ENCODE measurements at places on chromosomes 13 and 19. TPM values are rescaled to one million over a fixed set of nuclear protein-coding genes. Genes with fewer than 3 reads are reported as not detected.
A peak's percentile ranks its signal among the peaks of the same experiment; 100 is the strongest.

DNA sequence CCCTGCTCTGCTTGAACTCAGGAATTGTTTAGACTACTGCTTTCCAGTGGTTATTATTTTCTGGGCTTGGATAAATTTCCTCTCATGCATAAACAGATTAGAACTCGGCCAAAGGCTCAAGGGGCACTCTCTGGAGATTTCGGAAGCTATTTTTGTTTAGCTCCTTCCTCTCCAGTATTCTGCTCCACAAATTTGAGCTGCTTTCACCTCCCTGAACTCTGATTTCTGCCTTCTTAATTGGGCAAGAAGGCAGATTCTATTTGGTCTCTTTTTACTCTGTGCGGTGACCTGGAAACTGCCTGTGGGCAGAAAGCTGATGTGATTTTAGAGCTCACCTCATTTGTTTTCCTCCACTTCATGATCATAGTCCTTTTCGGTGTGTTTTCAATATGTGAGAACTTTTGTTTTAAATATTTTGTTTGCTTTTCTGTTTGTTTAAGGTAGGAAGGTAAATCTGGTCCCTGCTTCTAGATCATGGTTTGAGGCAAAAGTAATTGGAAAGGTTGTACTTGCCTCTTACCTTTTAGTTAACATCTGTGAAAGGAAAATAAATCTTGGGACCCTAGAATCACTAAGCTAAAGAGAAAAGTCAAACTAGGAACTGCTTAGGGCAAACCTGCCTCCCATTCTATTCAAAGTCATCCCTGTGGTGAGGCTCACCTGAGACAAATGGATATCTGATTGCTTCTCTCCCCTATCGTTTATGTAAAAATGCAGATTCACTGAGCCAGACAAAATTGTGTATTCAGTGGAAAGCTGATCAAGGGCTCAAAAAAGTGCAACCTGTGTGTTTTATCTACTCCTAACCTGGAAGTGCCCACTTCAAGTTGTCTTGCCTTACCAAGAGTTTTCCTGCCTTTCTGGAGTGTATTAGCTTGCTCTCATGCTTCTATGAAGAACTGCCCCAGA, 714.7 kb upstream of the PCDH20 start:
- H3K27me3 ChIP-seq, result no peaks in the 10 kb centered on the region
- no peak for DNase-seq
- no peak overlapping the region for H3K27ac ChIP-seq

DNA sequence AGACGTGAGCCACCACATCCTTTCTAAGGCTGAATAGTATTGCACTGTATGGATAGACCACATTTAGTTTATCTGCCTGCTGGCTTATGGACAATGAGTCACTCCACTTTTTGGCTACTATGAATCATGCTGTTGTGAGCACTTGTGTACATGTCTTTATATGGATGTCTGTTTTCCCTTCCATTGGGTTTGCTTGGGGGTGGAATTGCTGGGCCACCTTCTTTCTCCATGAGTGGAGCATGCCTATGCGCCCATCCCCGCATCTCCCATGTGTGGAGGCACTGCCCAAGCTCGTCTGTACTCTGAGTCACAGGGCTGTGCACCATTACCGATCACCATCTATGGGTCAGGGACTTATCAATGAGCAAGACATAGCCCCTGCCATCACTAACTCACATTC, 127.2 kb upstream of the GJB6 start:
- no peaks in the 10 kb centered on the region for H3K36me3 ChIP-seq
- no peaks in the 10 kb centered on the region for H3K27me3 ChIP-seq

DNA sequence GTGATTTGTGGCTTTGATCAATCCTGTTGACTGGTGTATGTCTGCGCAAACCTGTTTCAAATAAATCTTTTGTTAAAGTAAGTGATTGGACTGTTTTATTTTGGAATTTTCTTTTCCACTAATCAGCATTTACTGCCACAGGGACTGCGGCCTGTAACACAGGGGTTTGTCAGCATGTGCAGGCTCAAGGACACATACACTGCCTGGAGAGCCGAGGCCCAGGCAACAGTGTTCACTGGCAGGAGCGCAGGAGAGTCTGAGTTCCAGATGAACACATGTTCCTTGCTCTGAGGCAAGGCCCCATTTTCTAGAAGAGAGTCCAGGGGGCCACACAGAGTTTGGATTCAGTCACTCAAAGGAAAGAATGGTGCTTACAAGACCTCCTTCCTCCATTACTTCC, 26.0 kb downstream of the SHISA2 start:
- H3K4me3 ChIP-seq, result no peak overlapping the region
- no peak for DNase-seq
- H3K27me3 ChIP-seq, result no peaks in the 10 kb centered on the region
- no peaks in the 10 kb centered on the region for H3K36me3 ChIP-seq
- H3K4me1 ChIP-seq, result peaks cover 30% of the 10 kb centered on the region

- no peaks in the 10 kb centered on the region for H3K4me1 ChIP-seq
- no peak overlapping the region for H3K4me3 ChIP-seq
- H3K27me3 ChIP-seq, result no peaks in the 10 kb centered on the region
- no peak overlapping the region for H3K27ac ChIP-seq
- DNase-seq, result peak; percentile 67
- H3K36me3 ChIP-seq, result no peaks in the 10 kb centered on the region
Measured at GRCh38 chr13:64274481-64275217, 2859.0 kb upstream of the PCDH20 start.

DNA sequence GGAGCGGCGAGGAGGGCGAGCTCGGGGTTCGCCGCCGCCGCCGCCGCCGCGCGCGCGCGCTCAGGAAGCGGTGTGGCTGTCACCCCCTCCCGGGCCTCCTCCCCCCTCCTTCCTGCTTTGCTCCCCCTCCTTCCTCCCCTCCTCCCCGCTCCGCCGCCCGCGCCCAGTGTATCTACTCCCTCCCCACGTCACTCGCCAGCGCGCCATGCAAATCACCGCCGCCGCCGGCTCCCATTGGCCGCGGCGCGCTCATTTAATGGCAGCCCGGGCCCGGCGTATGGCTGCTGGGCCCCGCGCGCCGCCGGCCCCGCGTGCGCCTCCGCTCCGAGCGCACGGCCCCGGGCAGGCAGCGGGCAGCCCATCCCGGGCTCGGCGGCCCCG, 335 bp upstream of the SOX1 start:
- H3K36me3 ChIP-seq, result no peaks in the 10 kb centered on the region
- H3K4me3 ChIP-seq, result peak overlapping the region; percentile 33
- DNase-seq, result peak; percentile 14
- no peak overlapping the region for H3K27ac ChIP-seq
- no peaks in the 10 kb centered on the region for H3K4me1 ChIP-seq

DNA sequence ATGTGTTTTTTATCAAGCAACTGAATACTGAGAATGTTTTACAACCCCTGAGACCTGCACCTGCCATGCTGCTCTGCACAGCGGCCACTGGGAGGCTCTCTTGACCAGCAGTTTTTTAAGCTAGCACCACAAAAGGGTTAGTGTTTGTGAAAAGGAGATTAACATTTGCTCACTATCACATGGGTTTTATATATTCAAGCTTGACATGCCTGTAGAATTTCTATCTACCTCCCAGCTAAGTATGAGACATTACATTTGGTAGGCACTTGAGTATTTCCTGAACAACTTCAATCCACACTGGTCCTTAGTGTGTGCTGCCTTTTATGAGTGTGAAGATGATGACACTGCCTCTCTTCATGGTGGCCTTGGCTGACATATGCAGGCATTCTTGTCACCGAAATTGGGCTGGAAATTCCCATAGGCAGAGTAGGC, 1238.9 kb downstream of the UQCRFS1 start:
- no peaks in the 10 kb centered on the region for H3K27me3 ChIP-seq
- peak; percentile 41 for DNase-seq
- no peak overlapping the region for H3K27ac ChIP-seq
- peaks cover 24% of the 10 kb centered on the region for H3K4me1 ChIP-seq
- no peak overlapping the region for H3K4me3 ChIP-seq

GRCh38 chr19:30733826-30734550, 361.8 kb downstream of the ZNF536 start:
- no peaks in the 10 kb centered on the region for H3K4me1 ChIP-seq
- no peak overlapping the region for H3K4me3 ChIP-seq
- H3K27me3 ChIP-seq, result no peaks in the 10 kb centered on the region
- no peaks in the 10 kb centered on the region for H3K36me3 ChIP-seq

GRCh38 chr13:28544026-28544425, 49.1 kb upstream of the FLT1 start:
- no peaks in the 10 kb centered on the region for H3K4me1 ChIP-seq
- no peaks in the 10 kb centered on the region for H3K36me3 ChIP-seq
- no peak overlapping the region for H3K4me3 ChIP-seq
- no peak for DNase-seq
- H3K27me3 ChIP-seq, result no peaks in the 10 kb centered on the region

DNA sequence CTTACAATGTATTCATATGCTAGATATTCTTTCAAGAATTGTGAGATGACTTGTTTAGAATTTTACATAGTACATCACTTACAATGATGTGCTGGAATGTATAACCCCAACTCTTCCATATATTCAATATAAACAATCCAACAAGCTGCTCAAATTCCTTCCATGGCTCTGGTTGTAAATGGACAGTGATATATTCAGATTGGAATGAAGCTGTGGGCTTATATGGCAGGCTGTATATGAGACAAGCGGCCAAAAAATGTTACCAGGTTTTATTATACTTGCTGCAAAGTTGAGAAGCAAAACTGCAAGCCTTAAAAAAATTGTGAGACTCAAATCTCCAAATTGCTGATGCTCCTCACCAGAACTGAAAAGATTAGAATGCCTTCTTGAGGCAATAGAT, 83.6 kb upstream of the KLF12 start:
- peak overlapping the region; percentile 8 for H3K27ac ChIP-seq
- no peak overlapping the region for H3K4me3 ChIP-seq
- no peaks in the 10 kb centered on the region for H3K27me3 ChIP-seq
- H3K4me1 ChIP-seq, result peaks cover 9% of the 10 kb centered on the region

GRCh38 chr19:32324631-32325285, 20.7 kb upstream of the ZNF507 start:
- H3K27ac ChIP-seq, result no peak overlapping the region
- no peak overlapping the region for H3K4me3 ChIP-seq
- no peaks in the 10 kb centered on the region for H3K27me3 ChIP-seq
- no peaks in the 10 kb centered on the region for H3K36me3 ChIP-seq
- no peaks in the 10 kb centered on the region for H3K4me1 ChIP-seq

GRCh38 chr13:111948281-111948680, 118.7 kb upstream of the SOX1 start:
- H3K36me3 ChIP-seq, result no peaks in the 10 kb centered on the region
- DNase-seq, result no peak

DNA sequence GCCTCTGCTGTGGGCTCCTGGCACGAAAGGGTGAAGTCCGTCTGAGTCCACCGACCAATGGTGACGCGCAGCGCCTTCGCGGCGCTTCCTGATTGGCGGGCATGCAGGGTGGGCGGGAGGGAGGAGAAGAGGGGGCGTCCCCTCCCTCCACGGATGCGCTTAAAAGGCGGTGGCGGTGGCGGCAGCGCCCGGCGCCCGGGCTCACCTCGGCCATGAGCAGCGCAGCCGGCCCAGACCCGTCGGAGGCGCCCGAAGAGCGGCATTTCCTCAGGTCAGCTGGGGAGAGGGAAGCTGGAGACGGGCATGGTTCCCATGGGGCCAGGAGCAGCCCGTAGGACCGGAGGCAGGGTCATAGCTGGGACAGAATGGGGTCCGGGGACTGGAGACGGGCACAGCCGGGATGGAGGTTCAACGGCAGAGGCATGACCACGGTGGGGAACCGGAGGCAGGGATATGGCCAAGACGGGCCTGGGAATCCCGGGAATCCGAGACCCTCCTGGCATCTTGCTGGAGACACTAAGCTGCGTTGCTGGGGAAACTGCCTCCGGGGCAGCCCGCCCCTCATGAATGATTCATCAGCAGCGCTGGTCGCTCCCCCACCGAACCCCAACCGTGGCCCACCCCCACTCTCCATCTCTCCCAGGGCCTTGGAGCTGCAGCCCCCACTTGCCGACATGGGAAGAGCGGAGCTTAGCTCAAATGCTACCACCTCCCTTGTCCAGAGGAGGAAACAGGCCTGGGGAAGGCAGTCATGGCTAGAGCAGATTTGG, at the start of gene YJEFN3:
Gene YJEFN3, plus strand, starts transcription at position 191 of the 770 bp plus-strand sequence. Its CDS starts 22 bp downstream, at position 213.
- H3K4me3 ChIP-seq, result no peak within 1 kb of the TSS
- no peak within 1 kb of the TSS for H3K27ac ChIP-seq
- DNase-seq, result peak; percentile 32
- H3K4me1 ChIP-seq, result no peaks in the 10 kb centered on the region
- no peaks in the 10 kb centered on the region for H3K27me3 ChIP-seq
- H3K36me3 ChIP-seq, result peaks cover 3% of the 10 kb centered on the region

GRCh38 chr19:58265100-58265499, 13.7 kb upstream of the ZNF8 start:
- no peak for DNase-seq
- H3K27ac ChIP-seq, result no peak overlapping the region
- no peaks in the 10 kb centered on the region for H3K4me1 ChIP-seq
- no peaks in the 10 kb centered on the region for H3K27me3 ChIP-seq
- peaks cover 30% of the 10 kb centered on the region for H3K36me3 ChIP-seq

DNA sequence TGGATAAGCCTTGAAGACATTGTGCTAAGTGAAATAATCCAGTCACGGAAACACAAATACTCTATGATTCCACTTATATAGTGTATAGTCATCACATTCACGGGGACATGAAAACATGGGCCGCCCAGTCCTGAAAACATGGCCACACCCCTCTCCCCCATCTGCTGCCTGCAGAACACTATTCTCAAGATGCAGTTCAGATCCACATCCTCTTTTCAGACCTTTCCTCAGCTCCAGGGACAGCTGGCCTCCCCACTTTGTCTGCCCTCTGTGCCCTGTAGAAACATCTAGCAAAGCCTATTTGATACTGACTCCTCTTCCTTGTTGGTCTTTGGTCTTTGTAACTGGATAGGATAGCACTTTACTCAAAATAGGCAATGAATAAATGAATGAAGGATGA, 8.3 kb downstream of the RFX2 start:
- DNase-seq, result no peak
- no peak overlapping the region for H3K27ac ChIP-seq
- H3K27me3 ChIP-seq, result no peaks in the 10 kb centered on the region
- no peaks in the 10 kb centered on the region for H3K36me3 ChIP-seq

GRCh38 chr19:45595814-45596213, 6.2 kb downstream of the GPR4 start:
- no peak overlapping the region for H3K27ac ChIP-seq
- H3K27me3 ChIP-seq, result peaks cover 29% of the 10 kb centered on the region
- H3K4me1 ChIP-seq, result peaks cover 2% of the 10 kb centered on the region
- DNase-seq, result no peak
- H3K4me3 ChIP-seq, result no peak overlapping the region
- H3K36me3 ChIP-seq, result no peaks in the 10 kb centered on the region

ISOC2 gene
- 61.6 TPM for total RNA-seq

GPR180 gene
- total RNA-seq, result 10.5 TPM

SH2D3A gene
- total RNA-seq, result 2.6 TPM

LRFN3 gene
- 15.1 TPM for total RNA-seq

ERFL gene
- total RNA-seq, result 0.36 TPM

ATCAY gene
- 4.5 TPM for total RNA-seq

CYP2F1 gene
- not detected for total RNA-seq

KISS1R gene
- not detected for total RNA-seq

Data from astrocyte (in vitro differentiated cells and primary cell).